Right forelimb (tissue), 1 donor: ENCODE measurements at places on chromosomes 16 and 17.

DNA sequence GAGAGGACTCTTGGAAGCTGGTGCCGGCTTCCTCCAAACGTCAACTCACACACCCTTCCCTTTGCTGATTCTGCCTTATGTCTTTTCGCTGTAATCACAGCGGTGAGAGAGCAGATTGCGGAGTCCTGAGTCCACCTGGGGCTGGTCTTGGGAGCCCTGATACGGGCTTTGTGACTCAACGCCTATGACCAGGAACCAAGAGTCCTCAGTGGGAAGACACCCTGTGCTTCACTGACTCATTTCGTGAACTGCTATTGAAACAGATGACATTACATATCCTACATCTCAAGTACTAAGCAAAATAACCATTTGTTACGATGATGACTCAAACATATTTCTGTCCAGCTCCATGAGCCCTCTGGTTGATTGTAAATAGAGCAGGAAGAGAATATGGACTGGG, 90.7 kb upstream of the CREBBP start:
- no peak for DNase-seq

GRCh38 chr16:69859105-69859989, 91.8 kb upstream of the CLEC18A start:
- DNase-seq, result no peak

DNA sequence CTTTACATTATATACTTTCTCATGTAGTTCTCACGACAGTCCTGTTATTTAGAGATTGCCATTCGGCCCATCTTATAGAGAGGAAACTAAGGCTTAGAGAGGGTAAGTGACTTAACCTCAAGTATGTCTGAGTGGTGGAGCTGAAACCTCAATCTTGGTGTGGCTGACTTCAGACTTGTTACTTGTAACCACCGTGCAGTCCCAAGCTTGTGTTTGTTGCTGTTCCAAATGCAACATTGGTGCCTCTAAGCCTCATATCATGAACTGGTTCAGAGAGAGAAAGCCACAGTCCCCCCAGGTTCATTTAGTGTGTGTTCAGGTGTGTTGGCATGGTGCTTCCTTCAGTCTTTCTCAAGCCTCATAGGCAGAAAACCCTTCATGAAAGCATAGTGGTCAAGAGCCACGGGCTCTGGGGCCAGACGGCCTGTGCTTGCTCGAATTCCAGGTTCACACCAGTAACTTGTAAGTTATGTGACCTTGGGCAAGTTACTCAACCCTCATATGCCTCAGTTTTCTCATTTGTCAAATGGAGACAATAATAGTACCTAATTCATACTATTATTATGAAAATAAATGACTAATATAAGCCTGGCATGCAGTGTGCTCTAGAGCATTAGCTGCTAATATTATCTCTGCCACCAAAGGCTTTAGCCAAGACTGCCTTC, 39.9 kb downstream of the CDH1 start:
- DNase-seq, result no peak

DNA sequence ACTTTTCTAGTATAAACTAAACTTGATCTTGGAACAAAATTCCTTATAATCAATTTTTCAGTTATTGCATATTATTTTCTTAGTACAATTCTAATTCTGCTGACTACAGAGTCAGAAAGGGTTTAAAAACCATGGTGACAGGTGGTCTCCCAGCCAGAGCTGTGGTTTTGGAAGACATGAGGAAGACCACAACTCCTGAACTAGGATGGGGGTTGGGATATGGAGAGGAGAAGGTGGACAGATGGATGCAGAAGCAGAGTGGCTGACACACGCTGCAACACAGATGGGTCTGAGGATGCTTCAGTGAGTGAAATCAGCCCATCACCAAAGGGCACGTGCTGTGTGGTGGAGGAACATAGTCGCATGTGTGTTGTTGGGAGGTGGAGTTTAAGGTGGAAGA, 187.7 kb downstream of the LGALS9B start:
- DNase-seq, result no peak

DNA sequence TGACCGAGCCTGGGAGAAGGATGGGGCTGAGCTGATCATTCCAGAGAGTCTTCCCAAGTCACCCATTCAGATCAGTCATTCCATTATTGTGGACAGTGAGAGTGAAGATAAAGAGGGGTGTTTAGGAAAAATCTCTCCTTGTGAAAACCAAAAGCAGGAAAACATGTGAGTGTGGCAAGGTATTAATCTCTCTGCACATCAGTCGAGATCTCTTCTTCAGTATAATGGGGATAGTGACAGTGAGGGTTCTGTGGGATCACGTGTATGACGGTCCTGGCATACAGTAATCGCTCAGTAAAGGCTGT, 35.4 kb downstream of the CHD9 start:
- DNase-seq, result no peak

GRCh38 chr17:8326511-8327302, 12.9 kb upstream of the ODF4 start:
- peak; percentile 77 for DNase-seq
